ENCODE measurements at places on chromosomes 13 and 19.

DNA sequence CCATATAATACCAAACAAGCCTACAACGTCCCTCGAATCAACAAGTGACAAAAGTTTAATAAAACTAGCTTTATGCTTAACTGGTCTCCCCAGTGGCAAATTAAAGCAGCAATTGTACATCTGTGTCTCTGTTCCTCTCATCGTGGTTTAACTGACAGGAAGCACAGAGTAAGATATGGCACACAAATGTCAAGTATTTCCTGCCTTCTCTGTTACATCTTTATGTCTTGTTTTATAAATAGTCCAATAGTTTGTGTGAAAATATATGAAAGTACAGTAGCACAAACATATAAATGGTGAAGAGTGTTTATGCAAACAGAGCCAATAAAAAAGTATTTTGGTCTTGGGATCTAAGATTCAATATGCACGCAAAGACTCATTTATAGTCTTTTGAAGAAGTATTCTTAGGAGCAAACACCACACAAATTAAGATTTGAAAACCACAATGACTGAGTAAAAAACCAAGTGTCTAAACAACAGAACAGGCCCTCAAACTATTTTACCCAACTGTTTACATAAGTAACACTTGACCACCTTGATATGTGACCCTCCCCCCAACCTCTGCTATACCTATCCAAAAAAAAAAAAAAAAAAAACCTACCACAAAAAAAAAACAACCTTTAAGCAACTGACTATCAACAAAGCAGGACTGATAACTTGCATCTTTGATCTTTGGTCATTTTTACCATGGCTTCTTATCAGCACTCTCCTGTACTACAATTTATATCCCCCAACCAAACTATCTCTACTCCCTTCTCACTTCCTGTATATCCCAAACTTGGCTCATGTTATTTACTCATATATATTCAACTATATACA is 14.0 kb downstream of the ELF1 start:
- DNase-seq: no peak

- DNase-seq: no peak
These were observed 57.8 kb upstream of the C1QTNF9B start for GRCh38 chr13:23955064-23955463.

GRCh38 chr13:109792416-109793059 is 6.2 kb upstream of the IRS2 start:
- DNase-seq: no peak

GRCh38 chr13:94327318-94327717 is 152.2 kb downstream of the DCT start:
- no peak for DNase-seq

DNA sequence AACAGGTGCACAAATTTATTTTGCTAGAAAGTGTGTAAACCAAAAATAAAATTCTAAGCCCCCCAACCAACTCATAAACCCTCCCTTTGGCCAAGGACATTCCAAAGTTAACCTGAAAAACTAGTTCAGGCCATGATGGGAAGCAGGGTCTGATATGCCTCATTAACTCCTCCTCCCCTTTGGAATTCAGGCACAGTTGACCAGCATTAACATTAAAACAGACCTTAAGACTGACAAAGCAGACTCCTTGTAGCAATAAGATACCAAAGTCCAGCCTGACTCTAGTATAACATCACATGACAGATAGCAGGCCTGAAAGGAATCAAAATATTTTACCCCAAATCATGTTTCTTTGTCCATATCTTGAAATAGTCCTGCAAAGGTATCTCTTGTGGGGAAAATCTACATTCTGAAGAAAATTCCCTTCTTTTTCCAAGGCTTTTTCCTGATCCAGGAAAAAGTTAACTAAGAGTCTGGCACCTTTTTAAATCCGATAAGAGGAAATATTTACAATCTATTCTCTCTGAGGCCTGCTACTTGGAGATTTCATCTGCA is 19.7 kb downstream of the NEK5 start:
- DNase-seq: no peak

GRCh38 chr13:49791315-49791710 is 1.2 kb downstream of the KPNA3 start:
- DNase-seq: no peak

DNA sequence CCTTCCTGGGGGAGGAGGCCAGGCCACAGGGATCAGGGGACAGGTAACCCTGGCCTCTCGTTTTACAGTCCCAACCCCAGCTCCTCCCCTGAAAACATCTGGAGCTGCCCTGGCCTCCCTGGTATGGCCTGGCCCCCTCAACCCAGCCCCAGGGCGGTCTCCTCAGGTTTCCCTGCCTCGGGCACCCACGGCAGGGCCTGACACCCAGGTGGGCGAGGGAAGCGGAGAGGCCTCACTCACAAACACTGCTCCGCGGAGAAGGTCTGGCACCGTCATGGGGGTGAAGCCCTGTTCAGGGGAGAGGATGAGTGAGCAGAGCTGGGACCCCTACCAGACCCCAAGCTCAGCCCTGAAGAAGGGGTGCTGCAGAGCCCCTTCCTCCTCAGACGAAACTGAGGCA is 6.5 kb upstream of the CCER2 start:
- DNase-seq: no peak

GRCh38 chr19:21581646-21582240 is 76.3 kb downstream of the ZNF429 start:
- DNase-seq: no peak

GRCh38 chr13:81686877-81687276 is 1346.0 kb upstream of the SPRY2 start:
- DNase-seq: no peak

DNA sequence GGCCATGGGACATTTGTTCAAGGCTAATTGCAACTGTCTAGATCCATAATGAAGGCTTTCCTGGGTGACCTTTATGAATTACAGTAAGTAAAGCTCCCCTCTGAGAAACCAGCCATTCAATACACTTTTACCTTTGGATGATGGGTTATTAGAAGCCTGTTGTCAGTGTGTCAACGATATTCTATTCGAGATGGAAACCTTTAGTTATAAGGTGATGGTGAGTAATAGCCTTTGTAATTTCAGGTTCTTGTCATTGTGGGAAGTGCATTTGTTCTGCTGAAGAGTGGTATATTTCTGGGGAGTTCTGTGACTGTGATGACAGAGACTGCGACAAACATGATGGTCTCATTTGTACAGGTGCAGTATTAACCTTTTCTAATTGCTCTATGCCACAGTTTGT is 261.7 kb downstream of the ITGBL1 start:
- DNase-seq: no peak

- DNase-seq: no peak
These were observed 95.1 kb downstream of the C13orf42 start for GRCh38 chr13:51015973-51016372.

DNA sequence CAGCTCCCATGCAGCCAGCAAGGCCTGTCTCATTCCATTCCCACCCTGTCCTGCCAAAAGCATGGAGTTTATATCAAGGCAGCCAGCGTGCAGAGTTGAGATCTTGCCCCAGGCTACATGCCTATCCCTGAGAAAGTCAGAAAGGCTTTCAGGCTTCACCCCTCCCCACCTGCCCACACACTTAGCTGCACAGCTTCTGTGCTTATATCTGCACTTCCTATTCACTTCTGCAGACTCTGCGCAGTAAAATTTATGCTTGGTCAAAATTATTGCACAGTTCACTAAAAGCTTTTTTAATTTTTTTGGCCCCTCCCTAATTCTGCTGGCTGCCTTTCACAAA is 12.5 kb upstream of the ZNF675 start:
- no peak for DNase-seq

GRCh38 chr13:73665261-73665660 is 468.9 kb downstream of the KLF12 start:
- no peak for DNase-seq

DNA sequence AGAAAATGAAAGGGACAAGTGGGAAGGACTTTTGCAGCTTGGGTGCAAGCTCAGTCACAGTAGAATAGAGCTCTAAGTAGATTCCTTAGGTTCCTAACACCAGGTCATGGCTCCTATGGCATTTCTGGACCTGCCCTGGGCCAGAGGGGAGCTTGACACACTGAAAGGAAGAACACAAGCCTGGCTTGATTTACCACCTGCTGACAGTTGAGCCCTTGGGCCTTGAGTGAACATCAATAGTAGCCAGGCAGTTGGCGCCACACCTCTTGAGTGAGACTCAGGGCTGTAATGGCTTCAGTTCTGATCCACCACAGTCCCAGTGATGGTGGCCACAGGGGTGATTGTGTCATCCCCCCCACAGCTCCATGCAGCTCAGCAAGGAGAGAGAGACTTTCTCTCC is 221.9 kb upstream of the PCDH17 start:
- no peak for DNase-seq
